ENCODE measurements at places on chromosomes 12 and 14. TPM values are rescaled to one million over a fixed set of nuclear protein-coding genes. Genes with fewer than 3 reads are reported as not detected.
A peak's percentile ranks its signal among the peaks of the same experiment; 100 is the strongest.

DNA sequence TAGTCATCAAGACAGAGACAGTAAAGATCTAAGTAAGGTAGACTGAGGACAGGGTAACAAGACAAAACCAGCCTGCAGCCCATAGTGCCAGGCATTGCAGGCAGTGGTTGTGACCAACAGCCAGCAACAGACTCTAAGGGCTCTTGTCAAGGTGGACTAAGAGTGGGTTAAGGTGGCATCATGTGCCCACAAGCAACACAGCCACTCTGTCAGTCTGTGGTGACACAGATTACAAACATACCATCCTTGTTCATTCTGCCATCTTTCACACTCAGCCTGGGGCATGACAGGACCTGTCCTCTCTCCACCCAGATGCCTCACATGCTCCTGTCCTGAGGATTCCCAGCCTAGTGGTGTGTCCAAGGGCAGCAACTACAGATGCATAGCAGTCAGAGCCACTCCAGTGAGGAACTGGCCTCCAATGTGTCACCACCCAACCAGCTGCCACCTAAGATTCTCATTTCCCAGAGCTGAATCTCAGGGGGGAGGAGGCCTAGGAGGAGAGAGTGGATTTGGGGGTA lies 28.3 kb downstream of the VDR start:
- H3K36me3 ChIP-seq: peaks cover 95% of the 10 kb centered on the region
- no peak for DNase-seq
- H3K27ac ChIP-seq: peak overlapping the region; percentile 83
- peaks cover 79% of the 10 kb centered on the region for H3K4me1 ChIP-seq
- peak overlapping the region; percentile 18 for H3K4me3 ChIP-seq

DNA sequence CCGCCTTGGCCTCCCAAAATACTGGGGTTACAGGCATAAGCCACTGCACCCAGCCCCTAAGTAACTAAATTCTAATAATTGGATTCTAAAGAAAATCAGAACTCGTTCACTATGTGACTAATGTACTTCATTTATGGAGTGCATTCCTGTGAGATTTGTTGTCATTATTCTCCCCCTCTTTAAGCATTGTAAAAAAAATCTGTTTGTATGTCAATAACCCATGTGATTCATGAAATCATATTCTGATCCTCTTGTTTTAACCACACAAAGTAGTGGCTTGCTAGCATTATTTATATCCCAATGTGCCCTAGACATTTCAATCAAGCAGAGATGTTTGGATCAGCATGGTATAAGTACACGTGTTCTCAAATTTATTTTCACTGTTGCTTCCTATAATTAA lies 78.2 kb upstream of the OSBPL8 start:
- peaks cover 8% of the 10 kb centered on the region for H3K4me1 ChIP-seq
- H3K4me3 ChIP-seq: no peak overlapping the region
- no peaks in the 10 kb centered on the region for H3K36me3 ChIP-seq
- H3K27me3 ChIP-seq: no peaks in the 10 kb centered on the region

GRCh38 chr14:53855127-53855526 lies 101.5 kb downstream of the BMP4 start:
- H3K36me3 ChIP-seq: no peaks in the 10 kb centered on the region
- H3K4me3 ChIP-seq: no peak overlapping the region
- no peaks in the 10 kb centered on the region for H3K4me1 ChIP-seq
- no peak overlapping the region for H3K27ac ChIP-seq

- no peak overlapping the region for H3K27ac ChIP-seq
- H3K36me3 ChIP-seq: no peaks in the 10 kb centered on the region
- no peaks in the 10 kb centered on the region for H3K27me3 ChIP-seq
- no peak for DNase-seq
- no peak overlapping the region for H3K4me3 ChIP-seq
- peaks cover 22% of the 10 kb centered on the region for H3K4me1 ChIP-seq
These were observed 24.7 kb upstream of the LTA4H start for GRCh38 chr12:96060041-96060440.

GRCh38 chr14:67077921-67078320 lies 111.3 kb upstream of the GARIN2 start:
- no peaks in the 10 kb centered on the region for H3K36me3 ChIP-seq
- H3K27ac ChIP-seq: no peak overlapping the region
- H3K4me1 ChIP-seq: no peaks in the 10 kb centered on the region
- H3K27me3 ChIP-seq: no peaks in the 10 kb centered on the region
- DNase-seq: no peak
- no peak overlapping the region for H3K4me3 ChIP-seq

DNA sequence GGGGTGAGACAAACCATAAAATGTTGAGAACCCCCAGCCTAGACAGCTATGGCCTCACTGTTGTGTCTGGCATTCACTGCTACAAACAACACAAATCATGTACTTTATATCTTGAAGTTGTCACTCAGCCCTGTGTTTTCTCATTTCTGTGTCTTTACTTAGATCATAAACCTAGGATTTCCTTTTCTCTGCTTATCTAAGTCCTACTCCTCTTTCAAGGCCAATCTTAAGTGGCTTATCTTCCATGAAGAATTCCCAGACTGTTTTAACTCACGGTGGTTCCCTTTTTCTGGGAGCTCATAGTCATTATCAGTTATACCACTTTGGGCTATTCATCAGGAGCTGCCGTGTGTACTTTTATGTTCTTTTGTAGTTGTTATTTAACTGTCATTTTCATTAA lies 42.1 kb downstream of the FLRT2 start:
- no peaks in the 10 kb centered on the region for H3K36me3 ChIP-seq
- no peaks in the 10 kb centered on the region for H3K27me3 ChIP-seq
- H3K4me1 ChIP-seq: no peaks in the 10 kb centered on the region

- H3K36me3 ChIP-seq: no peaks in the 10 kb centered on the region
- peaks cover 17% of the 10 kb centered on the region for H3K4me1 ChIP-seq
- DNase-seq: peak; percentile 18
- H3K27me3 ChIP-seq: peaks cover 24% of the 10 kb centered on the region
- H3K27ac ChIP-seq: peak overlapping the region; percentile 81
These were observed 28.8 kb downstream of the HOXC4 start for GRCh38 chr12:54082397-54082892.

- H3K27me3 ChIP-seq: no peaks in the 10 kb centered on the region
- no peaks in the 10 kb centered on the region for H3K36me3 ChIP-seq
- H3K4me3 ChIP-seq: no peak overlapping the region
- DNase-seq: no peak
- no peaks in the 10 kb centered on the region for H3K4me1 ChIP-seq
These were observed 469.8 kb downstream of the FOXG1 start for GRCh38 chr14:29236401-29236800.

DNA sequence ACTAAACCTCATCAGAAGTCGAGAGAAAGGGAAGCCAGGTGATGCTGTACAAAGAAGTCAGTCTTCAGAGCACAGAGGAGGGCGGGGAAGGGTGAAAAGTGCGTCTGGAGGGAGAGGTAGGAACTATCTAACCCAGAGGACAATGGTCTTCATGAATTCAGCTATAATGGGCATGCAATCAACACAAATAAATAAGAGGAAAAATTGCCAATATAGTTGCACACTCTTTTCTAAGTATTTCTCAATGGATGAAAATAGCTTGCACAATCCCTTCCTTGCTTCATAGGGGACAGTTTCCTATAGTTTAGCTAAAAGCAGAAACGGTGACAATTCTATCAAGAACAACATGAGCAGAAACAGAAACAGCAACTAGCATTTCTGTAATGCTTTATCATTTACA lies 931.2 kb downstream of the AACS start:
- no peaks in the 10 kb centered on the region for H3K27me3 ChIP-seq
- H3K4me3 ChIP-seq: no peak overlapping the region
- H3K4me1 ChIP-seq: no peaks in the 10 kb centered on the region

DNA sequence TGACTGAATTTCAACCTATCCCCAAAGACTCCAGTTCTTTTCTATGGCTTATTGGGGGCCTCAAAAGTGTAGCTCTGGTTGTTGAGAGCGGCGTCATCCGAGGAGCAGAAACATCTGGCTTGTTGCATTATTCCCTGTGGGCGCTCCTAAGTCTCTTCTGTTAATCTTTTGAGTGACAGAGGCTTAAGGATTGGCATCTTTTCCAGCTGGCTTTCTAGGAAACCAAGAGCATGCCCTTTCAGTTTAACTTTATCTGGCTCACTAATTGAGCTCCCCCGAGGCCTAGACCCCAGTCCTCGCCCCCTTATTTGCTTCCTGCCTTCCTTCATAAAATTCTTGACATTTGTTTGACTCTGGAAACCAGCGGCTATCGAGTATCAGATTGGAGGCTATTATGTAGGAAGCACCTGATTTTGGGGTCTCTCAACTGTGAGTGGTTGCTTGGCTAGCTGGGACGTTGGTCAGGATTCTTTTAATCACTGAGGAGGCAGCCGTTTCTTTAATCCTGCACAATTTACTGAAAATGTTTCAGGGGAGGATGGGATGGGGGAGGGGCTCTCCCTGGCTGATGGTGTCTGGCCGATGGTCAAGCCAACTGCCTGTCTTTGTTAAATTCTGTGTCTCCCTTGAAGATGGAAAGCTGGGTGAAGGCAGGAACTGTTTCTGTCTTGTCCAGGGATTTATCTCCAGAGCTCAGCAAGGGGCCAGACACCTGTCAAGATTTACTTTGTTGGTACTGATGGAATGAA lies 3.1 kb downstream of the SMOC1 start:
- no peaks in the 10 kb centered on the region for H3K4me1 ChIP-seq
- H3K27ac ChIP-seq: no peak overlapping the region
- no peak for DNase-seq
- no peaks in the 10 kb centered on the region for H3K36me3 ChIP-seq
- H3K4me3 ChIP-seq: no peak overlapping the region

Gene MANSC4
- total RNA-seq: not detected

Gene MEG3
- total RNA-seq: not detected

Gene CLMN
- total RNA-seq: 0.51 TPM

Gene PAX9
- total RNA-seq: not detected

Gene TOMM20L
- total RNA-seq: not detected

Data from activated T-helper 2 cell treated with anti-CD3 and anti-CD28 coated beads, Interferon-gamma antibody, Interleukin-2, Interleukin-4, amounts not matched to agents 10 μg/mL and 5 μg/mL and 100 μg/mL, durations not matched to agents 14 hours and 24 hours and 36 hours (primary cell).